ENCODE measurements at places on chromosomes 16 and 17.

DNA sequence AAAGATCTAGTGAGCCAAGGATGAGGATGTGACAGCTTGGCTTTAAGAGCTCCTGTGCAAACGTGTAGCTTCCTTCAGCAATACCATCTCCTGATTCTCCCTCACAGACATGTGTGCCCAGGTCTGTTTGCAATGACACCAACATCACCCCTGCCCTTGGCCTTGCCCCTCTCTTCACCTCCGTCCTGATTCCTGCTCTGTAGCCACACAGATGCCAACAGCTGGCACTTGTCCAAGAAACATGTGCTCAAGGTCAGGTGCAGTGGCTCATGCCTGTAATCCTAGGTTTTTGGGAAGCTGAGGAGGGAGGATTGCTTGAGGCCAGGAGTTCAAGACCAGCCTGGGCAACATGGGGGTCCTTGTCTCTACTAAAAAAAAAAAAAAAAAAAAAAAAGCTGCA, 103.8 kb upstream of the CRHR1 start:
- no peak for DNase-seq

DNA sequence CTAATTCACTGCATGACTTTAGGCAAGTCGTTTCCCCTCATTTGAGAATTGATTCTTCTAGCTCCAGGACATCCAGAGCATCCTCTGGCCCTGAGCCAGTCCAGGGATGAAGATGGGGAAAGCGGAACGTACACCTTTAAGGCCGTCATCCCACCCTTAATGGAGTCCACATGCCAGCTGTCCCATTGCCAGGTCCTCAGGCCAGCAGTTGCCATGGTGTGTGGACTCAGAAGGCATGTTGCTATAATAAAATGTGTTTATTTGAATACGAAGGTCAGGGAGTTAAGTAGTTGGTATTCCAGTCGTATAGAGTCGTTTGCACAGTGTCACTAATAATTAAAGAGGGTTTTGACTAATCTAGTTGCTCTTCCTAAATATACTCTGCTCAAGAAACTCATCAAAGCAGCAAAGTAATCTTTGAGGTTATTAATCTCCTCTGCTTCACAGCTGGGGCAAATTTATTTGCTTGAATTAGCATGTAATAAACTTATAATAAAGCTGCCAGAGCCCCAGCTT, 30.4 kb downstream of the CCDC182 start:
- peak; percentile 30 for DNase-seq

- no peak for DNase-seq
These were observed 27.0 kb downstream of the WNT3 start for GRCh38 chr17:46791531-46791930.

DNA sequence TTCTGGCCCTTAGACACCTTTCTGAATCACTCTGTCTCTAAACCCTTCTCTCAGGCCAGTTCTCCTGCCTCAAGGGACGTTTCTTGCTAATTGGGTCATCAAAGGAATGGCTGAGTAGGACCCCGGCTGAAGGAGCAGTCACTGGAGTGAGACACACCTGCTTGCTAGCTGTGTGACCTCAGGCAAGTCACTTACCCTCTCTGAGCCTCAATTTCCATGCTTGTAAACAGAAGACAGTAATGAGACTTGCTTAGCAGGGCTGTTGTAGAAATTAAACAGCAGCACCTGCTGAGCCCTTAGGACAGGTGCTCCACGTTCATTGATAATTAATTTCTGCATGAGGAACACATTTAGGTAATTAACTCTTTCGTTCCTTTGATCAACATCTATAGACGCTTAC, 6.8 kb downstream of the CIBAR2 start:
- no peak for DNase-seq

- peak; percentile 95 for DNase-seq
These were observed 17.8 kb downstream of the SERPINF1 start for GRCh38 chr17:1779571-1780131.

DNA sequence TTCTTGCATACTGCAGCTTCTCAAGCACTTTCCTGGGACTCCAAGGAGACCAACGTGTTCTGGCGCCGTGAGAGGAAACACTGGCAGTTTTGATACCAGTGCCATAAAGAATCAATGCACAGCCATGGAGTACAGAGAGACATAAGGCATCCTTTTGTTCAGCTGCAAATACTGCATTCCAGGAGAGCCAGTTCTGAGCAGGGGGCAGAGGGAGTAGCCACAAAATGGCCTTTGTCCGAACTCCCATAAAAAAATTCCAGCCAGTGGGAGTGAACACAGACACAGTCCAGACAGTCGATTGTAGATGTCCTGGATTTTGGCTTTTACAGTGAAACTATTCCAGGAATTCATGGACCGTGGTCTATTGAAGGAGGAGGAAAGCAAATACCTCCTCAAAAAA, 36.2 kb upstream of the TEKT3 start:
- peak; percentile 68 for DNase-seq

GRCh38 chr17:41551365-41551764, 20.5 kb downstream of the KRT9 start:
- DNase-seq = no peak

GRCh38 chr16:12207939-12208338, 231.4 kb downstream of the SNX29 start:
- DNase-seq = no peak

GRCh38 chr17:48642059-48642842, 16.1 kb upstream of the HOXB9 start:
- DNase-seq = no peak

GRCh38 chr17:31523862-31524730, 132.6 kb downstream of the RAB11FIP4 start:
- DNase-seq = no peak

DNA sequence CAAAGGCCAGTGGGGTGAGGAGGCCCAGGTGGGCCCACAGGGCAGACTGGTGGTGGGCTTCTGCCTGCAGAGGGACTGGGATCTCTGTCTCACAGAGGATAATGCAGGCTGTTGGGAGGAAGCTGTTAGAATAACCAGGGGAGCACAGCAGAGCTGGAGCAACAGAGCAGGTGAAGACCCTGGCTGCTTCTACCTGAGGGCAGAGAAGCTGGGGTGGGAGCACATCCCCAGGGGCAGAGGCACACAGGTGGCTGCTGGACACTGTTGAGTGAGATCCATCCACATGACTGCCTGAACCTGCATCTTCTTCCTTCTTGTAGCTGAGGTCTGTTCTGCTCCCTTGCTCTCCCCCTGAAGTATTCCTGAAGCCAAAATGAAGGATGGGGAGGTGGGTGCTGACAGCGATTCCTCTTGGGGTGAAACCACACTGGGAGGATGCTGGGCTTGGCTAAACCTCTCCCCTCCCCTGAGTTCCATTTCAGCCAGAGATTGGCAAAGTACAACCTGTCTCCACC, 1725.0 kb downstream of the TP53TG3F start:
- DNase-seq = no peak

- no peak for DNase-seq
These were observed 8.0 kb downstream of the ZNF750 start for GRCh38 chr17:82831818-82832200.

DNA sequence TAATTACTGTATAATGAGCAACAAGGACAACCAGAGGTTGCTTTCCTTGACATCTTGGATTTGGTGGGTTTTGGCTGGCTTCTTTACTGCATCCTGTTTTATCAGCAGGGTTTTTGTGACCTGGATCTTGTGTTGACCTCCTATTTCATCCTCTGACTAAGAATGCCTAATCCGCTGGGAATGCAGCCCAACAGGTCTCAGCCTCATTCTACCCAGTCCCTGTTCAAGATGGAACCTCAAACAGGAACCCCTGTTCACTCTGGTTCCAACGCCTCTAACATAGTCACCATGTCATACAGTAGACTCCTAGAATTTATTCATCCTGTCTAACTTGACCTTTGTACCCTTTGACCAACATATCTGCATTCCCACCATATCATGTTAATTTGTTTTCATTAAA, 183.8 kb upstream of the SOX9 start:
- no peak for DNase-seq

- peak; percentile 19 for DNase-seq
These were observed 39.6 kb upstream of the TMEM97 start for GRCh38 chr17:28279411-28279810.

GRCh38 chr16:63890081-63890480, 1231.8 kb downstream of the CDH11 start:
- DNase-seq = no peak

DNA sequence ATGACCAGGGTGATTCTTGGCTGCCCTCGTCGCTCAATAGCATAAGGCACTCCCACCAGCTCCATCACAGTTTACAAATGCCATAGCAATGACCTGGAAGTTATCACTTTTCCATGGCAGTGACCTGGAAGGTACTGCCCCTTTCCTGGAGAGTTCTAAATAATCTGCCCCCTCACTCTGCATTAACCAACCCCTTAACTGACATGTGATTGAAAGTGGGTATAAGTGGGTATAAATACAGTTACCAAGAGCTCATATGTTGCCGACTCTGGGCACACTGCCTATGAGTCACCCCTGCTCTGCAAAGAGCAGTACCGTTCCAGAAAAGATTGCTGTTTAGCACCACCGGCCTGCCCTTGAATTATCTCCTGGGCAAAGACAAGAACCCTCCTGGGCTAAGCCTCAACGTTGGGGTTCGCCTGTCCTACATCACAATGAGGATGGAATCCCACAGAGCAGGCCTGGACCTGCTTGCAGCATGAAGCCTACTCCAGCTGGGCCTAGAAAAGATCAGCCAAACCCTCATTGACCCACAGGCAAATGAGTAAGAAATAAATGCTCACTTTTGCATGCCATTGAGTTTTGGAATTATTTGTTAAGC, 95.2 kb upstream of the SEC14L1 start:
- peak; percentile 8 for DNase-seq

GRCh38 chr17:50111673-50112655, 16.8 kb downstream of the PDK2 start:
- DNase-seq = no peak

DNA sequence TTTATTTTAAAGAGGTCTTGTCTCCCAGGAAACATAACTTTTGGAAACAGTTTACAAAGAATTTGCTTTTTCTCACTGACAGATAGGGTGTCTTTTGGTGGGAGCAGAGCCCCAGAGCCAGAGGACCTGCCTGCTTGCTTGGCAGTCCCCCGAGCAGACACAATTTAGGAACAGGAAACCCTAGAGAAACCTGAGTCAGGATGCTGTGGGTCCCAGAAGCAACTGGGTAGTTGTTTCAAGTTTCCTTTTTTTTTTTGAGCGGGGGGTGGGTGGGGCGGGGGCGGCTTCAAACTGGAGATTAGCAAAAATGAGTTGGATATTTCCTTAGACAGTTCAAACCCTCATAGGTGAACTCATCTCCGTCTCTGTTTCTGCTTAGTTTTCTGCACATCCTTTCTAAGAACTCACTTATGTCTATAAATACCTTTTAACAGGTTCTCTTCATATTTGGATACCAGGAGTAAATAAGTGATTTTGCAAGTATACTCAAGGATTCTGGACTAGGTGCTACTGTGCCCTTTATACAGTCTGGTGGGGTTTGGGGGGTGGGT, 135.1 kb downstream of the PRKCA start:
- DNase-seq = no peak

Data from myocyte (in vitro differentiated cells).